ENCODE measurements at places on chromosomes 4 and X.

- no peak for DNase-seq
Observed at GRCh38 chrX:119604766-119605463, 1.3 kb downstream of the NKRF start.

DNA sequence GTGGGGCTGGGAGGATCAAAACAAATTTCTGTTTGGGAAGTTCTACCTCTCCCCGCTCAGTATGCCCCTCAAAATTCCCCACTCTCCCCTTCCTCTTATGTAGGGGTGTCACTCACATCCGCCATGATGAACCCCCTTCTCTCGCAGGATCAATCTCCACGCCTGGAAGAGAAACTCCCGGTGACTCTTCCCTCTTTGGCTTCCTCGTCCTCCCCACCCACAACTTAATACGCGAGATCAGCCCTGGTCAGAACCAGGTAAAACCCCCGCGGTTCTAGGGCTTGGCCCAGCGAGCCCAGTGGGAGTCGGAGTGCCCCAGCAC is 427 bp downstream of the LAMTOR3 start:
- DNase-seq = no peak

DNA sequence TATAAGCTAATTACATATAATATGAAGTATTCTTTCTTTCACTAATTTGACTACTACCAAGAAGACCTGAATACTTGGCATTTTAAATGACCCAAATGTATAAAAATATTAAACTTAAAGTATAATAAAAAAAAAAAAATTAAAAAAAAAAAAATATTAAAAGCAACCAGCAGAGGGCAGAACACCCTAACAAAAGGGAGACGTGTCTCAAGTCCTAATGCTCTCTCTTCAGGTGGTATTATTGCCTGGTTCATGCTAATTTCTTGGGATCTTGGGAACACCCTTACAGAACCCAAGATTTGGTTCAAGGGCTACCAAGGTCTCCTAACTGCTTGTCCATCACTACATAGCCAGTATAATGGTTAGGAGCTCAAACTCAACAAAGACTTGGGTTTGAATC is 754.8 kb downstream of the RAB28 start:
- peak; percentile 40 for DNase-seq

DNA sequence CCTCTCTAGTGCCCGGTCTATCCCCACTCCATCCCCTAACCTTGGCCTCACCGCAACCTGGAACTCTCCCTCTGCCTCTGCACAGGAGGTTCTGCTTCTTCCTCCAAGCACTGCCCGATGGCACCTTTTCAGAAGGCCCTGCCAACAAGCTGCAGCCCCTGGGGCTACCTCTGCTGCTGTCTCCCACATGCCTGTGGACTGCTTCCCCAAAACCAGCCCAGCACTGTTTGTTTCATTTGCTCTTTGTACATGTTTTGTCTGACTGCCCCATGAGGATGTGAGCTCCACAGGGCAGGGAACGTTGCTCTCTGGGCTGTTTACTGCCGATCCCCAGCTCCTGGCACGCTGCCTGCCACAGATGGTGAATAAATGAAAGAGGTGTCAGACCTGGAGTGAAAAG is 85.4 kb downstream of the INTS6L start:
- no peak for DNase-seq

DNA sequence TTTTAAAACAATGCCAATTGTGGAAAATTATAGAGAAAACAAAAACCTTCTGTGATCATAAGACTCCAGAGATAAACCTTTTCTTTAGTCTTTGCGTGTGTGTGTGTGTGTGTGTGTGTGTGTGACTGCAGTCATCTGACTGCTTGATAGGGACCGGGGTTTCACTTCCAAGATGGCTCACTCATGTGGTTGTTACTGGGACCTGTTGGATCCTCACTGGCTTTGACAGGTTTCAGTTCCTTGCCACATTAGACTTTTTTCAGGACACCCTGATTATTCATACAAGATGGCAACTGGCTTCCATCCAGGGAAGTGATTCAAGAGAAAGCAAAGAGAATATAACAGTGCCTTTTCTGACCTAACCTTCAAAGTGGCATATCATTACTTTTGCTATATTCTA is 21.9 kb upstream of the MAD2L1 start:
- no peak for DNase-seq

- no peak for DNase-seq
Observed at GRCh38 chr4:184514121-184514988, 40.0 kb upstream of the IRF2 start.

DNA sequence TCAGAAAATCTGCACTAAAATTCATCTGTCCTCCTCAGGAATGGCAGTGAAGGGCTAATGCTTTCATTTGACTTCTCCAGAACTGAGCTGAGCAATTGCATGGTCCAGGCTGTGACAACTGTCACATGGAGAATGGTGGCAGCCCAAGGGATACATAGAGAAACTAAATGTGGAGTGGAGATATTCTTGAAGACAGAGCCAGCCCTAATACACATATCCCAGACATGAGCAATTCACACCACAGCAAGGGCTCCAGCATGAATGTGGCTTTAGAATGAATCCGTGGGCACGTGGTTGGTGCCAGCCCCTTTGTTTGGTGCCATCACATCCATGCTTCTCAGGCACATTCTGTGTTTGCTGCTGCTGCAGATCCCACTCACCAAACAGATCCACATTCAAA is 121.6 kb upstream of the MXRA5 start:
- no peak for DNase-seq

DNA sequence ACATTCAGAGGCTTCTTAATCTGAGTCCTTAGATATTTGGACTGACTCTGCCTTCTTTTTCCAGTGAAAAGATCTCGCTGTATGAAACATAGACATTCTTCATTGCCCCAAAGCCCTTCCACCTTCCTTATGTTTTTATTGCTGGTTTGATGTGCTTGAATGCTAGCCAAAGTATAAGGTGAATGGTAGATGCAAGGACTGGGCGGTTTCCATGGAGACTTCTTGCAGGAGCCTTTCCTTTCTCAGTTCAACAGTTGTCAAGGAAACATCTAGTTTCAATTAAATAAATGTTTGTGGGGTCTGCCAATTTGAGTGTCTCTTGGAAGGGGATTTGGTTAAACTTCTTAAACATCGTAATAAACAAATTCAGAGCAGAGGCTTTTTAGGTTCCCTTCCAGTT is 46.0 kb downstream of the REPS2 start:
- no peak for DNase-seq

DNA sequence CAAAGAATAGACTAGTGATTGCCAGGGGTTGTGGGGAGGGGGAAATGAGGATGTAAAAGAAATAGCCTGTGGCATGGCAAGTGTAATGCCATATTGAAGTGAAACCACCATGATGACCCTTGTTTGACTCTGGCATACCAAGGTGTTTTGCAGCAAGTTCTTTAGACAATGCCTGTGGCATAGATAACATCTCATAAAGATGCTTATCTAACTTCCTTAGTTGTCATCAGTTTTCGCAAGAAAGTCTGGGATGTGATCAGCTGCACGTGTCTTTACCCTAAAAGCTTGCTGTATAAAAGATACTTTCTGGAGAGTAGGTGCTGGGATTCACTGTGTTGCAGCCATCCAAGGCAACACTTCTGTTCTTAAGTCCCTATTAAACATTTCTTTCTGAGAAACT is 176.1 kb upstream of the MAGEB16 start:
- DNase-seq = no peak

- no peak for DNase-seq
Observed at GRCh38 chr4:147739239-147739823, 7.4 kb downstream of the ARHGAP10 start.

DNA sequence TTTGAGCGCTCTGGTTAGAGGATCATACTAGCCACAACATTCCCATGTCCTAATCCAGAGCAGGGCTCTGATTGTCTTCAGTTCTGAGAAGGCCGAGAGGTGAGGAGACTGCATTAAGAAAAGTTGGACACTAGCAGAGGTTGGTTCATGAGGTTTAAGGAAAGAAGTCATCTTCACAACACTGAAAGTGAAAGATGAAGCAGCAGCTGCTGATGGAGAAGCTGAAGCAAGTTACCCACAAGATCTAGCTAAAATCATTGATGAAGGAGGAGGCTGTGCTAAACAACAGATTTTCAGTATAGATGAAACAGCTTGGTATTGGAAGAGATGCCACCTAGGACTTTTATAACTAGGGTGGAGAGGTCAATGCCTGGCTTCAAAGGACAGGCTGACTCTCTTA is 36.8 kb downstream of the RAP1GDS1 start:
- DNase-seq = no peak

- DNase-seq = no peak
Observed at GRCh38 chr4:66475596-66475995, 805.3 kb upstream of the EPHA5 start.

- peak; percentile 4 for DNase-seq
Observed at GRCh38 chrX:154800478-154801210, 4.6 kb downstream of the MPP1 start.

GRCh38 chr4:140344101-140344500 is 29.3 kb upstream of the SCOC start:
- no peak for DNase-seq

- no peak for DNase-seq
Observed at GRCh38 chr4:133162941-133163340, 13.8 kb downstream of the PCDH10 start.

DNA sequence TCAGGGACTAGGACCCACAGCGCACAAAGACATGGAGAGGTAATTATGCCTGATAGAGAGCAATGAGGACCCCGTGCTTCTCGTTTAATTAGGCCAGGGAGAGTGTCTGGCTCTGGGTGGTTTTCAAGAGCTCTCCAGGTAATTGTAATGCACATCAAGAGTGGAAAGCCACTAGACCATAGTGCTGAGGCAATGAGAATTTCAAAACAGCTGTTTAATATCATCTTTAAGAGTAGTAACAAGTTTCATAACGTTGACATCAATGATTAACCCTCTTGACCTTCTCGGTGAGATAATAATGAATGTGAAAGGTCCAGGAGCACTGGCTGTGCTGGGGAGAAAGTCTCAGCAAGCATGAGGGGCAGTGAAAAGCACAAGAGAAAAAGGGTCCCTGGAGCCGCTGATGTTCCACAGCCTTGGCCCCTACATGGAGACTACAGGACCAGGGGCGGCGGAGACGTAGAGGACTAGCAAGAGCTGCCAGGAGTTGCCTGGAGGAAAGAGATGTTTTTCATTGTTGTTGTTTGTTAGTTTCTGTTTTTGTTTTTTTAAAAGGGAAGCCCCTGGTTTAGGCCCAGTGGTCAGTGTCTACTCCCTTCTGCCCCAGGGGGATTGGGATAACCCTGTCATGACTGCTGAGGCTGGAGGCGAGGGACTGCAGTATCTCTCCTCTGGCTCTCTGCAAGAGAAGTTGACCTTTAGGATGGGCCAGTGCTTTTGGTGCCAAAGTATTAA is 14.8 kb upstream of the CXCR3 start:
- no peak for DNase-seq

- DNase-seq = peak; percentile 50
Observed at GRCh38 chr4:48017108-48017571, 568 bp downstream of the NIPAL1 start.

- no peak for DNase-seq
Observed at GRCh38 chr4:141254326-141254725, 33.6 kb downstream of the ZNF330 start.

GRCh38 chr4:112361181-112361791 is 64.1 kb downstream of the ALPK1 start:
- DNase-seq = no peak

GRCh38 chrX:46545111-46546005 is at the start of gene ZNF674:
TSS of gene ZNF674 (minus strand) at chrX:46545421. CDS start at chrX:46542087, 3,334 bp downstream.
- peak; percentile 77 for DNase-seq

DNA sequence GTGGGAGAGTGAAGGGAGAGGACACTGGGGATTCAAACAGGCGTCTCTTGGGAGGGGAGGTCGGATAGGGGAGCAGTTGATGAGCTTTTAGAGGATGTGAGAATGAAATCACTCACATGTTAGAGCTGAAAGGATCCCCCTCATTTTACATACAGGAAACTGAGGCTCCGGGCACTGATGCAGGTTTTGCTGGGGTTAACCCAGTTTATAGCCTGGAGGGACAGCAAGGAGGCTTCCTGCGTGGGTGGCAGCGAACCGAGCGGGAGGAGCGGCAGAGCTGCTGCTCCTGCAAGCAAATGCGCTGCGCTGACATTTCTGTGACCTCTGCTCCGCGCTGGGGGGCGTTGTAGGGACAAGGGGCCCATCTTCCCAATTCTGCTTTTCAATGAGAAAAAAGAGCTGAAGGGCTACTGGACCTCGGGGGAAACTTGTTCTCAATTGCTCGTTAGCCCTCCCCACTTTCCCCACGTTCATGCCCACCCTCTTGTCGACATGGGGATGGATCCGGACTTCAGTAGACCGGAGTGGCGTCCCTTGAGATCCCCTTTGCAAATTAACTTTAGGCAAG is 1.2 kb upstream of the NEUROG2 start:
- DNase-seq = no peak

GRCh38 chrX:153488231-153488914 is 6.4 kb upstream of the BGN start:
- no peak for DNase-seq

- DNase-seq = no peak
Observed at GRCh38 chr4:111020961-111021360, 398.1 kb upstream of the PITX2 start.

DNA sequence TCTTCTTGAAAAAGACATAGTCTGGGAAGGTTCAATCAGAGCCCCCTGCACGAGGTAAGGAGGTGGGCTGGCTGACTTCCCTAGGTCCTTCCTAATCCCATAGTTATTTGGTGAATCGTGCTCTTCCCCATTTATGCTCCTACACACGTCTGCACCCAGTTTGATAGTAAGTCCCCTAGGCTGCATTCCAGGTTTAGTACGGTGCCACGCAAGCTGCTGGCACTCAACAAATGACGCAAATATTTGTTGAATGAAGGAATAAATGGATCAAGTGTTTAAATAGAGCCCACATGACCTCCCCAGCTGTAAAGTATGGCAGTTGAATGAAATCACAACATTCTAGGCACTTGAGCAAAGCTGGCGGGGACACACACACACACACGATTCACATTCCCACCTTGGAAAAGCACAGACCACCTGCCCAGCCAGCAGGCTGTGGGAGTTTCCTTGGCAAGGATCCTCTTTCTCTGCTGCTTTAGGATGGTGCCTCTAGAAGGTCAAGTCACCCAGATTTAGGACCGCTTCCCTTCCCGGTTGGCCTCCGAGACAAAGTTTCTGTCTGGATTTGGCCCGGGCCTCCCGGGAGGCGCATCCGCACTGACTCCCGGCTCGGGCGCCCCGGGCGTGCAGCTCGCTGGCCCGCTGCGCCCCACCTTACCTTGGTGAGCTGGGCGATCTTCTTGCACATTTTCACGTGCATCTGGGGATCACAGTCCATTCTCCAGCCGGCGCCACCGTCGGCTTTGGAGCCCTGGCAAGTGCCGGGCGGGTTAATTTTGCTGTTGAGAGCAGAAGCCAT is 721 bp downstream of the FAM184B start:
- peak; percentile 77 for DNase-seq

- no peak for DNase-seq
Observed at GRCh38 chrX:19613645-19614323, 98.5 kb upstream of the MAP3K15 start.

DNA sequence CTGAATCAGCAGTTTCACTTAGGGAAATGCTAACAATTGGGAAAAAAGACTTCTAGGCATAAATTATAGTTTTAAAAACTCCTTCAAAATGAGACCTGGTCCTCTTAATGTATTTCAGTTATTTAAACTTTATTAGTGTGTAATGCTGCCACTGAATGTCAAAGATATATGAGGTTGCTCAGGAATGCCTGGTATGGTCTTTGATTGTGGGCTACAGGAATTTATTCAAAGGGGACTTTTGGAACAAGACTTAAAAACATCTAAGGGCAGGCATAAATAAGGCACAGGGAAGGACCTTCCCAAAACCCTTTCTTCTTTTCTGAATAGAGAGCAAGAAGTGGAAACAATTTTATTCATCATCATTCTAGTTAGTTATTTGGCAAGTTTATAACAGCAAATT is 439.1 kb downstream of the TLL1 start:
- DNase-seq = no peak
